Fibroblast of skin of back (primary cell): ENCODE measurements at places on chromosomes 6 and 20.

- DNase-seq = no peak
Observed at GRCh38 chr6:71031912-71032311, 75.1 kb upstream of the B3GAT2 start.

GRCh38 chr6:1391800-1392309, 2.5 kb downstream of the FOXF2 start:
- no peak for DNase-seq

DNA sequence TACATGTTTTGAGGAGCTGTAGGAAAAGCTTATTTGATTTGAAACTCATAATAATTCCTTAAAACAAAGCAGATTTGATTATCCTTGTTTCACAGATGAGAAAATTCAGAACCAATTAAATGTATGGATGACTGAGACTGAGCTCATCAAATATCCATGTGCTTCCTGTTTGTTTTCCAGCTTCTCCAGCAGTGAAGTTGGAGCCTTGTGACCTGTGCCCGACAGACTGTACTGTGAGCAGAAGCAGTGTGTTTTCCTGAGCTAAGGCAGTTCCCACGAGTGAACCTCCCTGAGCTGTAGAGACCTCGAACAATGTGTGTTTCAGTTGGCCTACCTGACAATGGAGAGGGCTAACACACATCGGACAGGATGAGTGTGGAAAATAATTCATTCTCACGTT, 599.5 kb upstream of the NRSN1 start:
- DNase-seq = peak; percentile 36

- peak; percentile 69 for DNase-seq
Observed at GRCh38 chr6:42777126-42777822, 4.6 kb upstream of the BICRAL start.

DNA sequence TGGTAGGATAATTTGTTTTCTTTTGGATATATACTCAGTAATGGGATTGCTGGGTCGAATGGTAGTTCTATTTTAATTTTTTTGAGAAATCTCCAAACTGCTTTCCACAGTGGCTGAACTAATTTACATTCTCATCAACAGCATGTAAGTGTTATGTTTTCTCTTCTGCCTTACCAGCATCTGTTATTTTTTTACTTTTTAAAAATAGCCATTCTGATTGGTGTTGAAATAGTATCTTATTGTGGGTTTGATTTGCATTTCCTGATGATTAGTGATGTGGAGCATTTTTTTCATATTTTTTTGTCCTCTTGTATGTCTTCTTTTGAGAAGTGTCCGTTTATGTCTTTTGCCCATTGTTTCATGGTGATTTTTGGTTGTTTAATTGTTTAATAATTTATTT, 11.9 kb downstream of the HINT3 start:
- no peak for DNase-seq

DNA sequence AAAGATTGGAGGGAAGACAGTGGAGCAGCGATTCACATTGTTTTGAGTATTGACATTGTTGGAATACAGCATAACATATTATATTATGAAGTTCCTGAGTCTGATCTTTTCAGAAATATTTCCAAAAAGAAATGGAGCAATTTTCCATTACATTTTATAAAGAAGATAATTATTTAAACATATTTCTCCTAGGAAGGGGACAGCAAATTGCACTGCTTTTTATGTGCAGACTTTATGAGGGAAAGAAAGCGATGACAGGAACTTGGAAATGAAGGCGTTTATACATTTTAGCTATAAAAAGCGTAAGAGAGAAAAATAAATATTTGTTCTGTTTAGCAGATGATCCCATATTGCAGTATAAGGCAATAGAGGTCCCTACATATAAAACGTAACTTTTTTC, 117.0 kb upstream of the EDN1 start:
- DNase-seq = no peak

- no peak for DNase-seq
Observed at GRCh38 chr6:168699631-168700295, 258.8 kb downstream of the SMOC2 start.

GRCh38 chr6:96803106-96803481, 34.2 kb downstream of the GPR63 start:
- no peak for DNase-seq

DNA sequence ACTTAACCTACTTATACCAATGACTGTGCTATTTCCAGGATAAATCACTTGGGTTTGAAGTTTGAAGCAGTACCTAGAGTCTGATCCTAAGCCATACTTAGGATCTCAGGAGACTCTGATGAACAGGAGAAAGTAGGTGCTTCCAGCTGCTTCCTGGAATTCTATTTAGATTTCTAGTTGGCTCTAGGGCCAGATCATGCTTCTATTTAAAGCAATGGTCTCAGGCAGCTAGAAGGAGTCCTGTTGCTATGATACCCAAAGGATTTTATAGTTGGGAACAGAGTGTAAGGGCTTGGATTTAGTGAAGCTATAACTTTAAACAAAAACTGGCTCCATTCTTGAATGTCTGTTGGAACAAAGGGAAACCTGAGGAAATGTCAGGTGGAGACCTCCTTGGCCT, 52.4 kb upstream of the TINAG start:
- peak; percentile 19 for DNase-seq

DNA sequence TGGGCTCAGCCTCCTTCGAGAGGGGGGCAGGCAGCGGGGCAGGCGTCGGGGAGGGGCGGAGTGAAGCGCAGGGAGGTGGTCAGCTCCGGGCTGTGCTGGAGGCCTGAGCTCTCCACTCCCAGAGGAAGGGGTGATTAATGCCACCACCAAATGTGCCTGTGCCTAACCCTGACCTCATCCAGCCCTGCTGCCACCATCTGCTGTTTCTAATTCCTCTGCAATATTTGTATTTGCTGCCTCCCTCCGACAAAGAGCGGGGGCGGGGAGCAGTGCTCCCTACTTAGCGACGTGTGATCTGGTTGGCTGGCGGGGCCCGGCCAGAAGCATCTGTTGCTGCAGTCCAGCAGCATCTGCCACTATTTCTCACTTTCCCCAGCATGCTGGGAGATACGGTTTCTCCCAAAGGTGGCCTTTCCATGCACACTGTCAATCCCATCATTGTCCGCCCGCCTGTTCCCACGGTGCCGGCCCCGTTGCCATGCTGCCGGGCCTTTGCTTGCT, 47.0 kb downstream of the DLL1 start:
- DNase-seq = peak; percentile 1

DNA sequence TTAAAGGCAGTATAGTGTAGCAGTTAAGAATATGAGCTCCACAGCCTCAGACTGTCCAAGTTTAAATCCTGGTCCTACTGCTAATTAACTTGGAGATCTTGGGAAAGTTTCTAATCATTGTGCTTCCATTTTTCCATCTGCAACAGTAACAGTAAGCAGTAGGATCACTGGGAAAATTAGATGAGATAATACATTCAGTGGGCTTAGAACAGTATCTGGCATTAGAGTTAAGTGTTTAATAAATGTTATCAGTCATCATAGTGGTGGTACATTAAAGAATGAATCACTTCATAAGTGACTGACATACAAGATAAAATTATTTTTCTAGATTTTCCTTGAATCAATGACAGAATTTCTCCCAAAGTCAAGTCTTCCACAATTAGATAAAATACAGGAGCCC, 5.0 kb downstream of the NHSL1 start:
- no peak for DNase-seq

GRCh38 chr6:121076119-121076518, 258.2 kb downstream of the TBC1D32 start:
- DNase-seq = no peak

GRCh38 chr6:75422024-75422639, 71.5 kb downstream of the FILIP1 start:
- DNase-seq = peak; percentile 60

- DNase-seq = no peak
Observed at GRCh38 chr6:162581988-162582780, 145.4 kb downstream of the PRKN start.

DNA sequence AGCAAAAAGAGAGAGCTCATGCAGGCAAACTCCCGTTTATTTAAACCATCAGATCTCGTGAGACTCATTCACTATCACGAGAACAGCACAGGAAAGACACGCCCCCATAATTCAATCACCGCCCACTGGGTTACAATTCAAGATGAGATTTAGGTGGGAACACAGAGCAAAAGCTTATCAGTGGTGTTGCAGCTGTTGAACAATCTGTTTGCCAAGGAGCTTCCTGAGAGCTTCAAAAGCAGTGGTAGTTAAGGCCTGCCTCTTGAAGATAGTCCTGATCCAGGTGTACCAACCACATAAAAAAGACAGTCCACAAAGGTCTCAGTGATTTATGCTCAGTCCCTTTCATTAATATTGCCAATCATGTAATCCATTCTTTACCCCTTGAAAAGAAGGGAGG, 269.4 kb upstream of the IRAK1BP1 start:
- no peak for DNase-seq

DNA sequence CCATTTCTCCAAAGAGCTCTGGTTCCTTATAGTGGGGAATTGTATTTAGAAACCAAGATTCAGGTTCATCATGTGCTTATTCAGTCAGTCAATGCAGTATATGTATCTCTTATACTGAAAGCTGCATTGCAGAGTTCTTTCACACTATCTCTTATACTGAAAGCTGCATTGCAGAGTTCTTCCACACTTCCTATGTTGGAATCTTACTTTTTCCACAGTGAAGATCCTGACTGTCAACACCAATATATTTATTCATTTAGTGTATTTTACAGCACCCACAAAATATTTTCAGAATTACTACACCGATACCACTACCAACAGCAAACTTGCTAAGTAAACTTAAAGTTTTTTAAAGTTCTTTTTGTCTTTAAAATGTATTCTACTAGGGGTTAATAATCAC, 349.3 kb upstream of the MMS22L start:
- no peak for DNase-seq

GRCh38 chr6:154403788-154404187, 47.2 kb upstream of the IPCEF1 start:
- DNase-seq = peak; percentile 78

- DNase-seq = peak; percentile 44
Observed at GRCh38 chr6:138944412-138944811, 43.6 kb downstream of the REPS1 start.

GRCh38 chr6:162468326-162468725, 259.2 kb downstream of the PRKN start:
- DNase-seq = peak; percentile 64

DNA sequence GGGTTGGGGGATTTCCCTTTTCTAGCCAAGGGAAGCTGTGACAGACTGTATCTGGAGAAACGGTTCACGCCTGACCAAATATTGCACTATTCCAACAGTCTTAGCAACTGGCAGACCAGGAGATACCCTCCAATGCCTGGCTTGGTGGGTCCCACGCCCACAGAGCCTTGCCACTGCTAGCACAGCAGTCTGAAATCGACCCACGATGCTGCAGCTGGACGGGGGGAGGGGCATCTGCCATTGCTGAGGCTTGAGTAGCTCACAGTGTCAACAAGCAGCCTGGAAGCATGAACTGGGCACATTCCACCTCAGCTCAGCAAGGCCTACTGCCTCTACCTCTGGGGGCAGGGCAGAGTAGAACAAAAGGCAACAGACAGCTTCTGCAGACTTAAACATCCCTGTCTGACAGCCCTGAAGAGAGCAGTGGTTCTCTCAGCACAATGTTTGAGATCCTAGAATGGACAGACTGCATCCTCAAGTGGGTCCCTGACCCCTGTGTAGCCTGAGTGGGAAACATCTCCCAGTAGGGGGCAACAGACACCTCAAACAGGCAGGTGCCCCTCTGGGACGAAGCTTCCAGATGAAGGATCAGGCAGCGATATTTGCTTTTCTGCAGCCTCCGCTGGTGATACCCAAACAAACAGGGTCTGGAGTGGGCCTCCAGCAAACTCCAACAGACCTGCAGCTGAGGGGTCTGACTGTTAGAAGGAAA, 89.9 kb upstream of the ECI2 start:
- peak; percentile 39 for DNase-seq

DNA sequence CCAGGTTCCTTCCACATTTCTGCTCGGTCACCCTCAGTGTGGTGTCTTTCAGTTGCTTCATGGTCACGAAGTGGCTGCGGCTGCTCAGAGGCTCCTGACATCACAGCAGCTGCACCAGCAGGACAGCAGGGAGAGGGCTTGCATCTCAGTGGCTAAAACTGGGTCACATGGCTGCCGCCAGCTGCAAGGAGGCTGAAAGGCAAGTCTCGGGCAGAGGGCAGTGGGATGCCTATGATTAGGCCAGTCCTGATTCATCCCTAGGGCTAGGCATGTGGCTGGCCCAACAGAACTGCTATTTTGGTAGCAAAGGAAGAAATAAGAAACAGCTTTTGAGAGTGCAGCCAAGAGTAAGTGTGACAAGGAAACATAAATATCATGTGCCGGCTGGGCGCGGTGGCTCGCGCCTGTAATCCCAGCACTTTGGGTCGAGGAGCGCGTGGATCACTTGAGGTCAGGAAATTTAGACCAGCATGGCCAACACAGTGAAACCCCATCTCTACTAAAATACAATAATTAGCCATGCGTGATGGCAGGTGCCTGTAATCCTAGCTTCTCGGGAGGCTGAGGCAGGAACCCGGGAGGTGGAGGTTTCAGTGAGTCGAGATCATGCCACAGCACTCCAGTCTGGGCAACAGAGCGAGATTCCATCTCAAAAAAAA, 46.6 kb downstream of the RBM38 start:
- no peak for DNase-seq

- DNase-seq = peak; percentile 75
Observed at GRCh38 chr6:17086469-17086868, 15.4 kb upstream of the STMND1 start.

GRCh38 chr6:46653439-46654195, 842 bp downstream of the SLC25A27 start:
- DNase-seq = no peak

DNA sequence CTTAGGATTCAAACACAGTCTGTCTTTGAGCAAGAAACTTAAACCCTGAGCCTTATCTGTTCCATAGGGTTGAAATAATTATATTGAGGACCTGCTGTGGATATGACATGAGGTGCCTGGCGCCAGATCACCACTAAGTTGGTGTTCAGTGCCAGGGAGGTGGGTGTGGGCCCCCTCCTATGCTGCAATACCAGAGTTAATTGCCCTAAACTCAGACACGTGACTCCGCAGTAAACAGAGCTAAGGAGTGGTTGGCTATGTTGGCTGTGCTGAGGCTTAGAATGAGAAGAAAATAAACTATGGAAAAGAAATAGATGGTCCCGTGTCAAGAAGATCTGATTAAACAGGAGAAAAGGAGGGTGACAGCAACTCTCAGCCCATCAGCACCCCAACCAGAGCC, 419.4 kb upstream of the JARID2 start:
- no peak for DNase-seq

- DNase-seq = no peak
Observed at GRCh38 chr6:110933912-110934311, 24.6 kb upstream of the GTF3C6 start.

- peak; percentile 52 for DNase-seq
Observed at GRCh38 chr20:48015141-48015910, 230.0 kb upstream of the SULF2 start.

DNA sequence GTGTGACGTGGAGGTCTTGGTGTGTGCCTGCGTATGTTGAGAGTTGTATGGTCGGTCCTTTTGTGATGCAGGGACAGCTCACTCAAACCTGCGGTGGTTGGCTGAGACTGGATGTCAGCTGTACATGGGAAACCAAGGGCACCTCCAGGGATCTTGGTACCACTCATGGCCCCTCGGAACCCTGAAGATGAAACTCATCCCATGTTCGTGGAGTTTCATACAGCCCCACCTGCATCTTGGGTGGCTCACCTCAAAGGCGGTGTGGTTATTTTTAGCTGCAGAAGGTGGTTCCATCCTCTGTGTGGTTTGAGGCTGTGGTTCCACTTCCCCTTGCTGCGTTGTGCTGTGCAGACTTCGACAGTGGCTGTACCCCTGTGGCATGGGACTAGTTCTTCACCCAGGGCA, 52.6 kb upstream of the SLC22A1 start:
- DNase-seq = no peak
